Hematopoietic multipotent progenitor cell treated with erythropoietin and hydrocortisone succinate and interleukin-3 and kit ligand, for 17 days (in vitro differentiated cells): ENCODE measurements at places on chromosomes 2 and 18.

DNA sequence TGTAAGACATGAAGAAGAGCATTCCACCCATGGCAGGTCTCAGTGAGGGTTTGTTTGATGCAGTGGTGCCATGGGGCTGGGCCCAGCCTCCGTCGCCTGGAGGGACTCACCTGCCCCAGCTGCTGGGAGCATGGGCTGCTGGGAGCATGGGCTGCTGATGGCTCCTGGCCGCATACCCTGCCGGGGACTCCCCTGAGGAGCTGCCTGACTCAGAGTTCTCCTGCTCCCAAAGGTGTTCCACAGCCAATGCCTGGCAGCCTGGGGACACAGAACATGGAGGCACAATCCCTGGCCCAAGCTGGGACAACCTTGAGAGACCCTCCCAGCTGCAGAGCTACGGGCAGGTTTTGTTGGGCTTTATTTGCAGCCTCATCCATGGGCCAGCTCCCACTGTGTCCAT is 108.4 kb downstream of the COPS8 start:
- DNase-seq = no peak

DNA sequence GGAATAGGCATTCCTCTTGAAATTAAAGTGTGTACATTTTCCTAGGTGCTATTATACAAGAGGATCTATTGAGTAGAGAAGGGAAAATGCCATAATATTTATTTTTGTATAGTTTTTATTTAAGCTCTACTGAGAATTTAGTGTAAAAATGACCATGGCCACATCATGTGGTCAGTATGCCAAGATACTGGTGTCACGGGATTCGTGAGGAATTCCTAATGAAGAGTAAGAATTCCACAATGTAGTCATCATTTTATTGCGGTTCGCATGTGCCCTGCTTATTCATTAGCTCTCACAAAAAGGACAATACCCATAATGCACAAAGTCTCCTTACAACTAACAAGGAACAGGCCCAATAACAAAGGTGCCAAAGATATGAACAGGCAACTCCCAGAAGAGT is 39.3 kb upstream of the PARD3B start:
- DNase-seq = no peak

- no peak for DNase-seq
Measured at GRCh38 chr18:59874166-59874565, 25.6 kb upstream of the PMAIP1 start.

DNA sequence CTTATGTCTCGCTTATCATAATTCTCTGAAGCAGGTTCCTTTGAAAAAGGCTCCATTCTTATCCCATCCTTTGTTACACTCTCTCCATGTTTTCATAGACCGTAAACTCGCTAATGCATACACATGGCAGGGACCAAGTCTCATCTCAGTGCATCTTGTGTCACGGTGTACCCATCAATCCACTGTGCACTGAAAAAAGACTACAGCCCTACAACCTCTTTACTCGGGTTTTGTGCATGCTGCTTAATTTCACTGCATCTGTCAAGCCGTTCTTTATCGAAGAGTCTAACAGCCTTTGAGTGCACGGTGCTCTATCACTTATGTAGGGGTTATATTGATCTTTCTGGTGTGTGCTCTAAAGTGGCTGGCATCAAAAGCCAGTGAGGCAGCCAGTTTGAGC is 302.9 kb upstream of the ERBB4 start:
- DNase-seq = no peak

DNA sequence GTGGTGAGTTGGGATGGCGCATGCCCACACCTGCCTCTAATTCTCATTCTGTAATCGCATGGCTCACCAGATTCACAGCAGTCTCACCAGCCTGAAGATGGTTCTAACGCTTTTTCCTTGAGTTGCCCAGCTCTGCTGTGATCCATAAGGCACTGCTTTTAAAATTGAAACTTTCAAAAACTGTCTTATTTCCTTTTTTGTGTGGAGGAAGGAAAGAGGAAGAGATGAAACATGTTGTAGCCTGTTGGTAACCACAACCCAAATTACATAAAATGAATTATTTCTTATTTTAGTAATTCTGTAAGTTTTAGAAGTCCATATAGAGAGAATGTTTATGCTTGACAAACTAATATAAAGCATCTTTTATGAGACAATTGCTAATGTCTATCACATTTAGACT is 165.4 kb downstream of the RBM43 start:
- DNase-seq = no peak

DNA sequence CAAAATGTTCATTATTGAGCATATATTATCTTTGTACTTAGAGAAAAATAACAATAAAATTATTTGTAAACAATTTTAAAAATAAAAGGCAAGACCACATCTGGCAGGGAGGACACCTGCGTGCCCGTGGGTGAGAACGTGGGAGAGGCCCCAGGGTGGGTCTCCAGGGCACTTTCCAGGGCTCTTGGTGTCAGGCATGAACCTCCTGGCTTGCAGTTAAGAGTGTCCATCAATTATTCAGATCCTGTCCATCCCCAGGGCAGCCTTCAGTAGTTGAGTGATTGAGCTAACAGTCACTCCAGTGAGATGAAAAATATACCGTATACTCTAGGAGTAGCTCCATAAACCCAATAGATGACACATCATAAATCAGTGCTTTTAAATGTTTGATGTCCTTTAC is 49.7 kb downstream of the TPO start:
- DNase-seq = no peak

DNA sequence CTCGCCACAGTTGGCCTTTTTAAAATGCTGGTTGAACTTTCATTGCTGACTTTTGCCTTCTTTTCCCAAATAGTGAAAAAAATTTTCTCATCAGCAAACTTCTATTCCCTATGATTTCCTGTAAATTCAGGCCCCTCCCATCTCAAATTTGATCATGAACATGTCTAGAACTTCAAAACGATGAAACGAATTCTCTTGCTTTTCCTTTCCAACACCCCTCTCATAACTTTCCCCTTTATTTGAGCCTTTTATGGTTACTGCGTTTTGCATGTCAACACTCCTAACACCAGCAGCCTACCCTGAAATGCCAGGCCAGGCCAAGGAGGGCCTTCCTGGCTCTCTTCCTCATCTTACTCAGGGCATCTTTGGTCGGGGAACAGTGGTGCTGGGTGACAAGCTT is 1.7 kb upstream of the HOXD13 start:
- no peak for DNase-seq

DNA sequence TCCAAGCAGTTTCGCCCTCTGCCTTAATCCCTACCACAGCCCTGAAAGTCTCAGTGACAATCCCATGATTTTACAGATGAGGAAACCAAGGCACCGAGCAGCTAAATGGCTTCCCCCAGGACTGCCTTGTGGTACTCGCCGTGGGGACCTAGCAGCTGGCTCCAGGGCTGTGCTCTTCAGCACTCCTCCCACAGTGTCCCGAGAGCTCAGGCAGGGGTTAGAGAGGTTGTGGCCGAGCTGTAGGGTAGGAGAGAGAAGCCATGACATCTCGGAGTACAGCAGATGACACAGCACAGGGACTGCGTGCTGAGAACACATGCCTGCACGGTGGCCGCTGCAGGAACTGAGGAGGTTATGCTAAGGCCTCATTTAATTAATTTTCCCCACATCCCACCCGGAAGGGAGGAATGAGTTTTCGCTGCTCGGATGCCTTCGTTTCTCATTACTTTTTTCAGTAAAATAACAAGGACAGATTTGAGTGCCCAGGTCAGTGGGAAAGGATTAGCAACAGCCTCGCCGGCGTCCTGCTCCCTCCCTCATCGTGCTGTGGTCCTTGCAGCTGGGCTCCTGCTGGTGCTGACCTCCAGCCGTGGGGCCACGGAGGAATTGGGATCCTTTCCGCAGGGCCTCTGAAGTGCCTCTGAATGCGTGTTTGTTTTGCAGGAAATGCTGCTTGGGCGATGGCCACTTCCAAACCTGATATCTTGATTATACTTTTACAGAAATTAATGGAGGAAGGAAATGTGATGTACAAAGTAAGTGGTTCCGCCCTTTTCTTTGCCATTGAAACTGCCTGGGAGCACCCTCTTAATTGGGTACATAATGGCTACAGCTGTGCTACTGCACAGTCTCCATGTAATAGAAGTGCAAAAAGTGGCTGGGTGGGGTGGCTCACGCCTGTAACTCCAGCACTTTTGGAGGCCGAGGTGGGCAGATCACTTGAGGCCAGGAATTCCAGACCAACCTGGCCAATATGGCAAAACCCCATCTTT is 61.2 kb downstream of the WDSUB1 start:
- DNase-seq = no peak

DNA sequence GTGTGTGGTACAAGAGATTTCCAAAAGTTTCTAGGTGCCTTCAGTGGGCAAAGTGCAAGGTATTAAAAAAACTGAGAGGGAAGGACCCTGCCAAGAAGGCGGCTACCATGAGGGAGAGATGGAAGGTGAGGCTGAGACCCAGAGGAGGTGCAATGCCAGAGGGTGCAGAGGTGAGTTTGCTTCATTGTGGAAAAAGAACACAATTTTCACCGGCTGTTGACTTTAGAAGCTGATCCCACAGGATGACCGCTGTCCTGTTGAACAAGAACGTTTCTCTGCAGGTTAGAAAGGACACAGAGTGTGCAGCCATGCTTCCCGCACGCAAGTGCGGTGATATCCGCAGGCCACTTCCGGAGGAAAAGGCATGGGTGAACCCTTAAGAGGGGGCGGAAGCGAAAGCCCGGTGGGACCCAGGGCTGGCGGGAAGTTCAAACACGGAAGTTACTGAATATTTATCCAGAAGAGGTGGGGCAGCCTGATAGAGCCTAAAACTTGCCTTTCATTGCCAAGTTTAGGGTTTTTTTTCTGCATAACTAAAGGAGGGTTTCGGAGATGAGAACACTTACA is 16.6 kb downstream of the SP110 start:
- no peak for DNase-seq

- DNase-seq = no peak
Measured at GRCh38 chr2:202609381-202610145, 25.2 kb upstream of the FAM117B start.

- no peak for DNase-seq
Measured at GRCh38 chr2:138723196-138723987, 56.8 kb downstream of the NXPH2 start.

- DNase-seq = no peak
Measured at GRCh38 chr2:236545248-236545658, 24.4 kb upstream of the ACKR3 start.

DNA sequence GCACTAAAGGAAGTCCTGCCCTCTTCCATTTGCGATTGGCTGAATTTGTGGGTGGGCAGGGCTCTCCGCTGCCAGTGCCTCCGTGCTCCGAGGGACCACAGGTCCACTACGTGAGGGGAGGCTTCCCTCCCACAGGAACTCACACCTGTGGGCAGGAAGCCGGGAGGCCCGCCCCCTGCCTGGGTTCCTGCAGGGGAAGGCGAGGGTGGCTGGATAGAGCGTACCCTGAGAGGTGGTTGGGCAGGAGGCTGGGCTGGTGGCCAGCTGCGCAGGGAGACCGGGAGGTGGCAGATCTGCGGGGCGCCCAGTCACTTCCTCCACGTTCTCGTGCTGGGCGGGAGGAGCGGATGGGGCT is 47.0 kb upstream of the PTH2R start:
- no peak for DNase-seq

DNA sequence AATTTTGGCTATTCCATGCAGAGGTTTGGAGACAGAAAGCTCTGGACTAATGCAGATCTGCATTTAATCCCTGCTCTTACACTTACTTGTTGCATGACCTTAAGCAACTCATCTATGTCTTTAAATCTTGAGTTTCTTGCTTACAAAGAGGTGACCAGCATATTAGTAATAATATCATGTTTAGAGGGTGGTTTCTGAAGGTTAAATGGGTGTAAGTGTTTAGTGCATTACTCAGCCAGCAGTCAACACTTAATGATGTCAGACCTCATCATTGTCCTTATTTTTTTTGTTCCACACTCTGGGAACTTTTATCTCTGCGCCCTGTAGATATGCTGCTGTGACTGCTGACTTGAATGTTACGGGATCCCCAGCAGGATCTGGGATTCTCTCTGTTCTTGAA is 1.7 kb downstream of the IL1RL1 start:
- no peak for DNase-seq

GRCh38 chr2:57834666-57835065 is 211.9 kb upstream of the VRK2 start:
- no peak for DNase-seq

- no peak for DNase-seq
Measured at GRCh38 chr18:39591649-39592048, 2026.1 kb upstream of the CELF4 start.

GRCh38 chr2:113134717-113135116 is 7.3 kb downstream of the IL1RN start:
- no peak for DNase-seq

- no peak for DNase-seq
Measured at GRCh38 chr2:3535467-3535793, 16.1 kb upstream of the ADI1 start.

GRCh38 chr2:219041252-219041651 is at the start of gene CFAP65:
CFAP65 (minus strand) TSS chr2:219041516; CDS start chr2:219039048, 2,468 bp downstream.
- DNase-seq = no peak

GRCh38 chr2:10912796-10913455 is 1.2 kb downstream of the KCNF1 start:
- no peak for DNase-seq

- no peak for DNase-seq
Measured at GRCh38 chr18:48715711-48716361, 177.0 kb downstream of the CTIF start.

GRCh38 chr18:57813245-57813644 is 10.1 kb upstream of the ATP8B1 start:
- DNase-seq = no peak

GRCh38 chr18:48051945-48052840 is 121.7 kb upstream of the SMAD2 start:
- no peak for DNase-seq

GRCh38 chr2:202717598-202718310 is 83.0 kb downstream of the FAM117B start:
- no peak for DNase-seq

- no peak for DNase-seq
Measured at GRCh38 chr18:35620765-35621164, 39.2 kb downstream of the GALNT1 start.

DNA sequence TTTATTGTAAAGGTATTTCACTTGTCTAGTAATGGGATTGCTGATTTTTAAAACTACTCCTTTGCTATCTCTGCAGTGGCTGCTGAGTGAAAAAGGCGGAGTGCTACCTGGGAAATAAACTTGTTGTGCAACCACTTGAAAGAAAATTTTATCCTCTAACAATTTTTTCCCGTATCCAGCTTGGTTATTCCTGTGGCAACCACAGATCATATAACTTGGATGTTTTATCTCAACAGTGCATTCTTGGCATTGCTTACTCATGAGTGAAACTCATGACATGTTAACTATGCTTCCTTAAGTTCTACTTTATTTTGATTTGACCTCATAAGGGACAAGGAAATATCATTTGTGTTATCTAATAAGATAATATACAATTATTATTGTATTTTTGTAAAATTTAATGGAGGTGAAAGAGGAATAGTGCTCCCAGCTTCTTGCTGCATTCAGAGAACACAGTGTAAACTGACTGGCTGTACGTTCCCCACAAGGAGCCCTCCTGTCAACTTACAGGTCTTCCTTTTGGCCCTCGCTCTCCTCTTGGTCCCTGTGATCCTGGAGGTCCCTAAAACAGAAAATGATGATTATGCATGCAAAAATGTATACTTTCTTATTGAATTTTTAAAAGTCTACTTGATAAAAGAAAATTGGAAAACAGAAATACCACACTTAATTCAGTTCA is 82.7 kb downstream of the COL5A2 start:
- DNase-seq = no peak

GRCh38 chr2:183250472-183250871 is 126.2 kb downstream of the NUP35 start:
- DNase-seq = no peak

GRCh38 chr18:8658858-8659485 is 46.4 kb upstream of the MTCL1 start:
- no peak for DNase-seq
